ENCODE measurements at places on chromosomes 3 and 15.

GRCh38 chr3:37287776-37288175 is 113.4 kb upstream of the LRRFIP2 start:
- no peak for DNase-seq

- no peak for DNase-seq
Measured at GRCh38 chr15:87570206-87570605, 686.3 kb downstream of the NTRK3 start.

DNA sequence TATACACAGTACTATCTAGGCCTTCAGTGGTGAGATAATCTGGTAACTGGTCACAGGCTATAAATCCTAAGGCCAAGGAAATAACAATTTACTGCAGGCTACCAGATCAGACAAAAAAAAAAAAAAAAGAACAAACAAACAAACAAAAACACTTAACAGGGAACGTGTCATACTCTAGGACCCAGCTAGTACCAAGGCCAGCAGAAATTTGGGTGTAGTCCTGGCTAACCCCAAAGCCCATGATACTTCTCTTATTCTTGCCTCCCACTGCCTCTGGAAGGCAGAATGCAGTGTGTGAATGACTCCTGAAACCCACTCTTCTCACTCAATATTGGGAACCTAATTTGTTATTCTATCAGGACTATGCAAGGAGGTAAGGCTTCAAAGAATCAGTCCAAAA is 53.7 kb upstream of the ST3GAL6 start:
- DNase-seq, result no peak

GRCh38 chr3:112775011-112775742 is 71.5 kb downstream of the CD200R1L start:
- DNase-seq, result no peak
